NCI-H1436 (cell line): ENCODE measurements at places on chromosomes 6 and 20.

DNA sequence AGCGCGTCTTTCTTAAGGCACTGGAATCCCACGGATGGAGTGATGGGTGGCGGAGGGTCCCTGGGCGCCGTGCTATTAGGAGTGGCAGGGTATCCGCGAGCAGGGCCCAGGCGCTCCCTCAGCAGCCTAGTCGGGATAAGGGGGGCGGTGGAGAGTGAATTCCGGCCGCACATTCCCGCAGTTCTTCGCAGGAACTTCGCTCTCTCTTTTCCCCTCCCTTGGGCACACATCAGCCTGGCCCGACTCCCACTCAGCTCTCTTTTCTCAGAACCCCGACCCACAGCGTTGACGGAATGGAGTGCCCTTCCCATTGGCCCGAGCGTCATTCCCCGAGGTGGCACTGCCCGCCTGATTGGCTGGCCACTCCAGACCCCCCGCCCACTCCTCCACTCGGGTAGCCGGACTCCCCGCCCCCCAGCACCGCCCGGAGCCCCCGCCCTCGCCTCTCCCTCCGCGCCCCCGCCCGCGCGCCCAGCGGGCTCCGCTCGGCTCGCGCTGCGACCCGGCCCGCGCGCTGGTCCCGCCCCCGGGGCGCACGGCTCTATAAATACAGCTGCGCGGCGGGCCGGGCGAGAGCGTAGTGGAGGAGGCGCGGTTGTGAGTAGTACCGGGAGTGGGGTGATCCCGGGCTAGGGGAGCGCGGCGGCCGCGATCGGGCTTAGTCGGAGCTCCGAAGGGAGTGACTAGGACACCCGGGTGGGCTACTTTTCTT lies at the start of gene ID4:
Gene ID4, plus strand, starts transcription at position 572 of the 712 bp plus-strand sequence. CDS start 385 bp downstream, outside the sequence.
- peak; percentile 72 for DNase-seq

DNA sequence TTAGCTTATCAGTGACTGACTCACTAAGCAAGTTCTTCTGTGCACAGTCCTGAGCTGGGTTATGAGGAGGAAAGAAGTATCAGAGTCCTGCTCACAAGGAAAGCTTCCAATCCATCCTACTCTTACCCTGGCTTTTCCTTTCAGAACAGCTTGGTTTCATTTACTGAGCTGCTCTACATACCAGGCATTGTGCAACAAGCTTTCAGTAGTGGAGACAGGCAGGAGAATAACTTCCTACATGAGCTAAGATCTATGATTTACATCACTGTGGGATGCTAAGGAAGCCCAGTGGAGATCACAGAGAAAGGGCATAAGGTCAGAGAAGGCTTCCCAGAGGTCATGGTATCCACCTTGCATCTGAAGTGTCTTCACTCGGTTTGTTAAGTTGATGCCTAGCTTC lies 144.5 kb downstream of the MAP3K7 start:
- DNase-seq, result no peak

DNA sequence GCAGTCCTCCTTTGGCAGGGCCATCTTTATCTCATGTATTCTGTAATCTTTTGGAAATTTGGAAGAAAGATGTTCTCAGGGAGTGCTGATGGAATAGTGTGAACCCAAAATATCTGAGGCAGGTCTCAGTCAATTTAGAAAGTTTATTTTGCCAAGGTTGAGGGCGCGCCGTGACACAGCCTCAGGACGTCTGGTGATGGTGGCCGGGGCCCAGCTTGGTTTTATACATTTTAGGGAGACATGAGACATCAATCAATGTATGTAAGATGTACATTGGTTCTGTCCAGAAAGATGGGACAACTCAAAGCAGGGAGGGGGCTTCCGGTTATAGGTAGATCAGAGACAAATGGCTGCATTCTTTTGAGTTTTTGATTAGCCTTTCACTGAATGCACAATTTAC lies 89.8 kb downstream of the ERMARD start:
- no peak for DNase-seq

- no peak for DNase-seq
Observed at GRCh38 chr6:40378725-40379074, 208.5 kb downstream of the LRFN2 start.

DNA sequence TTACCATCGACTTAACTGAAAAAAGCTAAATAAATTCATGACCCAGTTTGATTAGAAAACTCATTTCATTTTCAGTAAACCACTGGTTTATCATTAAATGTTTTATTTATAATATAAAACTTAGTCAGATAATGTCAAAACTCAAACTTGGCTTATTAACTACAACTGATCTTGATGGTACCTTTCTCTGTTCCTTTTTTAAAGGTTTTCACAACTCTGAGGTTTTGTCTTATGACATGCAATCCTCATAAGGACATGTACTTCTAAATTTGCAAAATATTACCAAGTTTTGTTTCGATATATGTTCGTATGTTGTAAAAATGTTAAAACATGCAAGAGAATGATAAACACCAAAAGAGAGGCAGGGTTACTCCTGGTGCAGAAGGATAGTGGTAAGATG lies 82.5 kb upstream of the PDE10A start:
- DNase-seq, result no peak

- DNase-seq, result no peak
Observed at GRCh38 chr6:52514514-52514913, 62.3 kb downstream of the TRAM2 start.

DNA sequence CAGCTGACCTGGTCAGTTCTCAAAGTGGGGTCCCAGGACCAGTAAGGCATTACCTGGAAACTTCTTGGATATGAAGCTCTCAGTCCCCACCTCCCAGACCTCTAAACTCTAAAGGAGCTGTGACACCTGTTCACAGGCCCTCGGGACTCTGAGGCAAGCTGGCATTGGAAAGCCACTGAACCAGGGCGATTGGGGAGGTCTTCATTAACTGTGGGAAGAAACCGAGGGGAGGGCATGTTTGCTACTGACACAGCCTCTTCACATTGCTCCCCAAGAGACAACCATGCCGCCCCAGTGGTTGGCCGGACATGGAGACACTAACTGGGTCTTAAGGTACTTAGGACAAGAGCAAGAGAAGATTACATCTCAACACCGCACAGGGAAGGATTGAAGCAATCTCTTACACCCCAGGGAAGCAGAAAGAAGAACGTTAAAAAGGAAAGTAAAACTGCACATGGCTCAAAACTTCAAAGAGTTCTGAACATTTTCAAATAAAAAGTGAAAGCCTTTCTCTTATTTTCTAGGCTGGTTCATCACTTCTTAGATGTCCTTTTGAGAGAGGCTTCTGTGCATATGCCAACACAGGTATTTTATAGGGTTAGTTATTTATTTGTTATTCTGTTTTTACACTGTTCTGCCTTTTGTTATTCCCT lies 210.0 kb upstream of the CST7 start:
- DNase-seq, result no peak

GRCh38 chr20:22062874-22063273 lies 357.4 kb downstream of the PAX1 start:
- DNase-seq, result no peak

- DNase-seq, result no peak
Observed at GRCh38 chr6:4812068-4812467, 35.9 kb downstream of the CDYL start.

GRCh38 chr20:38143646-38144554 lies 21.2 kb downstream of the TGM2 start:
- DNase-seq, result no peak

DNA sequence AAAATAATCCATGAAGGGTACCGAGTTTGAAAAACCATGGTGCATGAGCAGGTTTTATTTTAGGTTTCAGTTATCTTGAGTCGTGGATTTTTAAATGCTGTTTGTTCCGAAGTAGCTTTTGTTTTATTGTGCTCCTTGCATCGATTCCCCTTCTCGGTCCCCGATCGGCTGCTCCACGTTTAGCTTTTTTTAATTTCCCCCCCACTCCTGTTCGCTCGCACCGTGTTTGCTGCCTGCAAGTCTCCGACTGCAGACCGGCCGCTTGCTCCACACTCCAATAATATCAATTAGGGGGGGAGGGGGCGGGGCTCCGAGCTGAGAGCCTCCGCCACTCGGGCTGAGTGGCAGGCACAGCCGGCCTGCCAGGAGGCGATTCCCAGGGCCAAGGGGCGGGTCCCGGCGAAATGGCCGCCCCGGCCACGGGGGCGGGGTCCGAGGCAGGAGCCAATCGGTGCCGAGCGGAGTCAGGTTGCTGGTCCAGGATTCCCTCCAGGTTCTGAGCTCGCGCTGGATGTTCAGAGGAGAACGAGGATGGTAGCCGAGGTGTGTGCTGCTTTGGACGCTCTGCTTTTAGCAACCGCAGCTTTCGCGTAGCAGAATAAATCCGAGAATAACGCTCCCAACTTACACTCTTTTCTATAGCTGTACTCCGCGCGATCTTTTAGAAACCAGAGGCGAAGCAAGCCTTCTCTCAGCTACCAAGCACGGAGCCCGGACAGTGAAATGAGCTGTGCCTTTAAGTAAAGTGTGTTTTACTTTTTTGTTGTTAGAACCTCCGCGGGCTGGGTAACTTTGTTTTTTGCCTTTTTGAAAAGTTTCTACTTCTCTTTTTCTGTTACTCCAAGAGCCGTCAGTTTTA lies at the start of gene EPHA7:
Gene EPHA7, minus strand, starts transcription at position 256 of the 859 bp plus-strand sequence. Its CDS starts 218 bp downstream, at position 38.
- peak; percentile 97 for DNase-seq

DNA sequence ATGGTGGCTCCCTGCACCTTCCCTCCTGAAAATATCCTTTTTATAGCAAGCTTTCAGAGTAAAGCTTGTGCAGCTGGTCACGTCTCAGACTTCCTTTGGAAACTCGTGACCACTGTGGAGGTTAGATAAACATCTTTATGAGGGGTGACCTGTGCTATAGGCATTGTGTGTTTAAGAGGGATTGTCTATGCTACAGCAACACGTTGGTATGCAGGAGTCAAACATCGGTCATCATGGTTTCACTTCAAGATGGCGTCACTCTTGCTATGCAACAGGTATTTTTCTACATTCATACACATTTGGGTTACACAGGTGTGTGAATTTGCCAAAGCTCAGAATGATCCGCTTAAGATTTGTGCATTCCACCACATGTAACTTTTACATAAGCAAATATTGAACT lies 14.6 kb upstream of the BLCAP start:
- DNase-seq, result no peak

DNA sequence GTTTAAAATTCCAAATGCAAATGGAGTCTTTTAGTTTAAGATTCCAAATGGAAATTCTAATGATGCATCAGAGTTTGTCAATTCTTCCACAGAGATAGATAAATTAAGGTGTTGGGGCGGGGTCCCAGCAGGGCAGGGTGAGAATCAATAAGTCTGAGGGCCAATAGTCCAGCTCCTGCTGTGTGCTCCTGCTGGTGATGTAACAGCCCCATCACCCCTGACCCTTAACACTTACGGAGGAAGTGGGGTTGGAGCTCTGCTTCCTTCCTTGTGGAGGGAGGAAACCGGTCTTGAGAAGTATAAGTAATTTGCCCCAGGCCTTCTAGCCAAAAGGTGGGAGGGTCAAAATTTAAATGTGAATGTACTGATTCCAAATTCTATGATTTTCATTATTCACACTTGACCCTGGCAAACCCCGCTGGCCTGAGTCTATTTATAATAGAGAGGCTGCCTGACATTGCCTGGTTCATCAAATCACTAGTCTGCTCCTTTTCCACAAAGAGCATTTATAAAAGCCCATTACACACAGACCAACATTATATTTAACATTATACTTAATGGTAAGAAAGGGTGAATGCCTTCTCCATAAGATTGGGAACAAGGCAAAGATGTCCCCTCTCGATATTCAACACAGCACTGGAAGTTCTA lies 17.2 kb downstream of the ZBTB2 start:
- no peak for DNase-seq

- DNase-seq, result no peak
Observed at GRCh38 chr20:48260129-48260756, 475.0 kb upstream of the SULF2 start.

DNA sequence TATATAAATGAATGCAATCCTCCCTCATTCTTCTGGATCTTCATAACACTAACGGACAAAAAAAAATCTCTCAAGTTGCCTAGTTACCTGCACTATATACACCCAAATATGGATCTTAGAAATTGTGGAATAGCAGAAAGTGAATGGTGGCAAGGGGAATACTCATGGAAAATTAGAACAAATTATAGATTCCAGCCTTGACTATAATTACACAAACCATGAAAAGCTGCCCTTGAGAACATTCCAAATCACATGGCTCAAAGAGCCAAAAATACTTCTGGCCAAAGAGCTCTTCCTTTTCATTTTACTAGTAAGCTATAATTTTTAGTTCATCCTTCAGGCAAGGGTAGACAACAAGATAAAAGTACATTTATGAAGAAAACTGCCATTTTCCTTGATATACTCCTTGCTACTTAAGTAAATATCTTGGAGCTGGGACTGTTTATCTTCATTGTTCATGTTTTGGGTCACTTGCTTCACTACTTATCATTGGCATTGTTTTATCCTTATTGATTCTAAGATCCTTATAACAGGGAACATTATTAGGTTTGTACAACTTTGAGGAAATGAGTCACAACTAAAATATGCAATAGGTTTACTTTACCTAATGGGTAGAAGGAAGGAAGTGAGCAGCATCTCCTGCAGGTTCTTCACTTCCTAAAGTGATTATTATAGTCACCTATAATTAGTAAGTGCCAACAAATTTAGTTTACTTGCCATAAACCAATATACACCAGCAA lies 6.4 kb upstream of the MTRES1 start:
- no peak for DNase-seq

DNA sequence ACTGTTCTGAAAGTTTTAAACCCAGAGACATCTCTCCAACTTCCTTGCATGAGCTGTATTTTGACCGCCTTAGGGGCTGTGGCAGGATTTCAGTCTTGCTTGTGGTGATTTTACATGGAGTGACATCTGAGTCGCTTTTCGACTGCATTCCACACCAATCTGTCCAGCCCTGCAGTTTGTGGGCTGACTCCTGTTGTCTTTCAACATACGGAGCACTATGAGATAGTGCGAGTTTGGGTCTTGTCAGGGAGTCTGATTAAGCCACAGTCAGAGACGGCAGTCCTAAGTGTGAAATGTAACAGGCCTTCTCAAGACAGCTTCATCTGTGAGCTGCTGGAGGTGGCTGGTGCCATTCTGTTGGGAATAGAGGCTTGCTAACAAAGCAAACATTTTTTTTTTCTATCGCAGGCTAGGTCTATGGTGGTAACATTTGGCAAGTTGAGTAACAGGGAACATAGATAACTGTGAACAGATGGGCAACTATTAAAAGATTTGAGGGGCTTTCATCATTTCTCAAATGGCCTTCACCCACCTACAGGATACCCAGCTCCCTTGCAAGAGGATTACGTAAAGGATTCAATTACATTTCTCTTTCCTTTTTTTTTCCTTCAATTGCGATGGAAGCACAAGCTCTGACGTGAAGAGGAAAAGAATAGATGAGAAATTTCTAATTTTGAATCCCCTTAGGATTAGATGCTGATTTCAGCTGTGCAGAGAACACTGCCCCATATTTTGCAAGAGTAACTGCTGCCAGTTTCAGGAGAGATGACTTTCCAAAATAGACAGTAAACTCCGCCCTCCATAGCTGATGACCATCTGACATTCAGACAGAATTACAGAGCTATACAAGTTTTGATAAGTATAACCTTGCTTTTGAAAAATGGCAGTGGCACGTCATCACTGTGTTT lies 25.1 kb downstream of the CAP2 start:
- DNase-seq, result no peak

DNA sequence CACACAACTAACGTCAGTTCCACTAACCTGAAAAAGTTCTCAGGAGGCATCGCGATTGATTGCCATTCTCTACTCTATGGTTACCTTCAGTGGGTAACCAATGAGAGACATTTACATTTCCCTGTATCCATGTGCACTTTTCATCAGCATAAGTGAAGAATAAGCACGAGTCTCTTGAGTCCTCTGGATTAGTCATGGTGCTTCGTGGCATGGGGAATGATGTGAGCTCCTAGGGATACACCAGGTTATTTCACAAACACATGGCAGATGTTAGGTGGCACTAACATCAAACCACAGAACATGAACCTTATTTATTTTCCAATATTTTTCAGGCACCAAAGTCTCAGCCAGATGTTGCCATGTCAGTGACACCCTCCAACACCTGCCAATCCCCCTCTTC lies 64.0 kb downstream of the FYN start:
- no peak for DNase-seq
